ENCODE measurements at places on chromosomes 5 and 9.

DNA sequence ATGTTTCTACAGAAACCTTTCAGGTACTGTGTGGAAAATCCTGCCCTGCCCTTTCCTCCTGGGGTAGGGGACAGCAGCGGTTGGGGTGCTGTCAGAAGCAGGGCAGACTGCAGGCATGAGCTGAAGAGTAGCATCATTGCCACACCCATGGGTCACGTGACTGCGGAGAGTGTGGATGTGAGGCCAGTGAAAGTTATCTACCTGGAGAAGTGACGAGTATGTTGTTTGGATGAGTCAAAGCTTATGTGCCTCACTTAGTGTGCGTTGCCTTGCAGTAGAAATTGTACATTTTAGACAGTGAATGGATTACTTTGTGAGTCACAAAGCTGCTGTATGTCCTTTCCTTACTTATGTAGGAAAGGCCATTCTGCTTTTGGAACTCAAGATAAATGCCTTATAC is 21.7 kb upstream of the ACTBL2 start:
- no peak for DNase-seq

- no peak for DNase-seq
These were observed 158.6 kb downstream of the FAM114A2 start for GRCh38 chr5:153880106-153880505.

GRCh38 chr5:29796013-29796412 is 1397.5 kb upstream of the CDH6 start:
- DNase-seq = peak; percentile 63

DNA sequence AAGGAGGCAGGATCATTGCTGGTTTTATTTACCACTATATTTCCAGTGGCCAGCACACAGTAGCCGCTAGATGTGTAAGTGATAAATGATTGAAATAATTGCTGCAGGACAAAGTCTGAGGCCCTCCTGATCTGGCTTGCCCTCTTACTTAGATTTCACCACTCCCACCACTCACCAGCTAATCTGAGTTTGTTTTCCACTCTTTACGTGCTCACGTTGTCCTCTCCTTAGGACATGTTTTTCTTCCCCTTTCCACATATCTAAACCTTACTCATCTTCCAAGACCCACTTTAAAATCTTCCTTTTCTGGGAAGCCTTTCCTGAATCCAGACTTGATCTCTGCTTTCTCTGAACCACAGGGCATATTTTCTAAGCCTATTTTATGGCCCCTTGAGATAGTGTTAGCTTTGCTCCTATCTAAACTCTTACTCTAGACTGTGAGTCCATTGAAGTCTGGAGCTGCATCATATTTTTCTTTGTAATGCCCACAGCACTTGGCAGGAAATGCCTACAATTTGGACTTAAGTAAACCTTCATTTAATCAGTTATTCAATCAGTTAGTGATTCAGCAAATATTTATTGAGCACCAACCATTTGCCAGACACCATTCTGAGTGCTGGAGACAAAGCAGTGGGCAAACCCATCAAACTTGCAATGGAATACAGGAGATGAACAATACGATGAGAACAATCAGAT is 2.4 kb downstream of the TLR4 start:
- no peak for DNase-seq

GRCh38 chr5:157511651-157512644 is 51.9 kb downstream of the NIPAL4 start:
- no peak for DNase-seq

All from SK-N-DZ (cell line).